Fibroblast of skin of left biceps (primary cell): ENCODE measurements at places on chromosomes 6 and 20.

- DNase-seq, result no peak
Measured at GRCh38 chr6:22194188-22194921, 102.5 kb downstream of the PRL start.

DNA sequence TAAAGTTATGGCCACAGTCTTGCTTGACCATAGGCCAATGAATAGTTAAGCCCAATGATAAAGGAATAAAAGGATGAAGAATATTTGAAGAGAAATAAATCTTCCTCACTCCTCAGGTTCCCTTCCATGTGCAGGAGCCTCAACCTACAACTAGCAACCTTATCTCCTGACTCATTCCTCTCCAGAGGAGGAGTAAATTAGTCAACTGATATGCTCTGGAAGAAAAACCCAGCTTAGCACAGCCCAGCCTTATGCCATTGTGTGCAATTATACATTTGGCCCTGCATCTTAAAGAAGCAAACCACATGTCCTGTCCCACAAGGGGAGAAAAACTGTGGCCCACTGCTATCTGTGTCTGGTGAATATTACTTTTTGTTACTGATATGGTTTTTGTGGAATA is 82.1 kb downstream of the PHIP start:
- DNase-seq, result no peak

GRCh38 chr6:9540126-9540525 is 874.7 kb downstream of the TFAP2A start:
- no peak for DNase-seq

- DNase-seq, result no peak
Measured at GRCh38 chr20:60080401-60080800, 122.2 kb downstream of the CDH26 start.

GRCh38 chr6:168192195-168192900 is 113.3 kb upstream of the FRMD1 start:
- DNase-seq, result no peak

DNA sequence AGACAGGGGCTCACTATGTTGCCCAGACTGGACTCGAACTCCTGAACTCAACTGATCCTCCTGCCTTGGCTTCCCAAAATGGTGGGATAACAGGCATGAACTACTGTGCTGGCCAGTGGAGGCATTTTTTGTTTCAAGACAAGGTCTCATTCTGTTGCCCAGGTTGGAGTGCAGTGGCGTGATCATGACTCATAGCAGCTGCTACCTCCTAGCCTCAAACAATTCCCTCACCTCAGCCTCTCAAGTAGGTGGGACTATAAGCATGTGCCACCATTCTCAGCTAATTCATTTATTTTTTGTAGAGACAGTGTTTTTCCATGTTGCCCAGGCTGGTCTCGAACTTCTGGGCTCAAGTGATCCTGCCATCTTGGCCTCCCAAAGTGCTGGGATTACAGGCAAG is 17.2 kb downstream of the ENPP3 start:
- no peak for DNase-seq
